ENCODE measurements at places on chromosomes 2 and 18. TPM values are rescaled to one million over a fixed set of nuclear protein-coding genes. Genes with fewer than 3 reads are reported as not detected.

DNA sequence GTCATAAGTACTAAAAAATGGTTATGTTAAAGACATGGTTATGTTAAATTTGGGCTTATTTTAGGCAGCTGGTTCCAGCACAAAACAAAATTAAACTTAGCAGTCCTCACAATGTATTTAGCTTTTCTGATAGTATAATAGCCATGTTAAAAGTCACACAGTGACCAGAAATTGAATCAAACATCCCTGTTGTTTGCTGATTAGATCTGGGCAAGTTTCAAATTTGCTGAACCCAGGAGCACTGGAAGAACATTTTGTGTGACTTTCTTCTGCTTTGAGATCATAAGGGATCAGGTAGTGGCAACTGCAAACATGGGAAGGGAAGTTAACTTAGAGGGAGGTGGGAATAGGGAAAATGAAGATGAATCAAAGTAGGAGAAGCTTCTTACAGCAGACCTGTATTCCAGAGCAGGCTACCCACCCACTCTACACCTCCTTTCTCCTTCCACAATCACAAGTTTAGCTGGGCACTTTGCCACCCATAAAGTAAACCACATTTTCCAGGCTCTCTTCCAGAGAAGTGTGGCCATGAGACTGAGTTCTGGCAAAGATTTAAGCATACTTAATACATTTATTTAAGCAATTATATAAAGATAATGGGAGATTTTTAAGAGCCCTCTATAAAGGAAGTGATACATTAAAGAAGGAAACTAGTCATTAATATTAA, 616.1 kb upstream of the LRATD1 start:
- peak; percentile 52 for DNase-seq
- no peak overlapping the region for H3K27ac ChIP-seq
- H3K4me3 ChIP-seq = no peak overlapping the region
- H3K36me3 ChIP-seq = no peaks in the 10 kb centered on the region
- no peaks in the 10 kb centered on the region for H3K4me1 ChIP-seq

DNA sequence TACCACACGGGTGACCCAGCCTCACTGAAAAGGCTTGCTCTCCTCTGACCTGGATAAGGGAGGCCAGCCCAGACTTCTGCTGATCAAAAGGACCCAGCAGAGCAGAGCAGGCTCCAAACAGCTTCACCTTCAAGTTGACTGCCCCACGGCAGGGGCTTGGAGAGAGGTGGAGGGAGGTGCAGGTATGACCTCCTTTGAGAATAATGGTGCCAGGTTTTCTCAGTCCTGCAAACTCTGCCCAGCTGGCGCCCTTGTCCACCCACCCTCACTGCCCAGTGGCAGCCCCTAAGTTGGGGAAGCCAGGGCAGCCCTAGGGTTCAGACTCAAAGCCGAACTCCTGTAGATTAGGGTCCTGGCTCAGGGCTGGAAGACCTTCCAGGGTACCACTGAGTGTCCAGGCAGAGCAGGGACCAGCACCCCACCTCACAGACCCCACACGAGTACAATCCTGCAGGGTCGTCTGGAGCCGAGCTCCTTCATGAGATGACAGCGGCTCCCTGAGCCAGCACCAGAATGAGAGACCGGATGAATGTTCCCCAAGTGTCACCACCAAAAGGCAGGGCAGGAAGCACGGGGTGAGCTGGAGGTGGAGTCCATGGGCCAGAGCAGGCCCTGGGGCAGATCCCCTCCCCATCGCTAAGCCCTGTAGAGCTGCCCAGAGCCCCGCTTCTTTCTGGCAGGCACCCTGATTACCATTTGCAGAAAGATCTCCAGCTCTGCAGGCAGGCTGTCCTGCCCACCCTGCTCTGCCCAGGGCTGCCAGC, 3.6 kb upstream of the GPC1 start:
- DNase-seq = no peak
- no peaks in the 10 kb centered on the region for H3K36me3 ChIP-seq
- H3K4me1 ChIP-seq = no peaks in the 10 kb centered on the region
- no peaks in the 10 kb centered on the region for H3K27me3 ChIP-seq

GRCh38 chr2:39697454-39697853, 31.7 kb downstream of the TMEM178A start:
- H3K27ac ChIP-seq = peak overlapping the region; percentile 53
- no peaks in the 10 kb centered on the region for H3K36me3 ChIP-seq
- H3K27me3 ChIP-seq = no peaks in the 10 kb centered on the region
- peak; percentile 92 for DNase-seq

- peak overlapping the region; percentile 77 for H3K27ac ChIP-seq
- no peaks in the 10 kb centered on the region for H3K27me3 ChIP-seq
- no peaks in the 10 kb centered on the region for H3K36me3 ChIP-seq
Observed at GRCh38 chr2:66577321-66578053, 142.6 kb downstream of the MEIS1 start.

- H3K27me3 ChIP-seq = no peaks in the 10 kb centered on the region
- H3K36me3 ChIP-seq = no peaks in the 10 kb centered on the region
- peak; percentile 42 for DNase-seq
- H3K4me3 ChIP-seq = no peak overlapping the region
- H3K27ac ChIP-seq = no peak overlapping the region
Observed at GRCh38 chr2:120539937-120540718, 194.2 kb downstream of the INHBB start.

GRCh38 chr2:104790100-104790811, 63.7 kb upstream of the POU3F3 start:
- H3K4me3 ChIP-seq = no peak overlapping the region
- H3K4me1 ChIP-seq = no peaks in the 10 kb centered on the region
- peaks cover 7% of the 10 kb centered on the region for H3K27me3 ChIP-seq

DNA sequence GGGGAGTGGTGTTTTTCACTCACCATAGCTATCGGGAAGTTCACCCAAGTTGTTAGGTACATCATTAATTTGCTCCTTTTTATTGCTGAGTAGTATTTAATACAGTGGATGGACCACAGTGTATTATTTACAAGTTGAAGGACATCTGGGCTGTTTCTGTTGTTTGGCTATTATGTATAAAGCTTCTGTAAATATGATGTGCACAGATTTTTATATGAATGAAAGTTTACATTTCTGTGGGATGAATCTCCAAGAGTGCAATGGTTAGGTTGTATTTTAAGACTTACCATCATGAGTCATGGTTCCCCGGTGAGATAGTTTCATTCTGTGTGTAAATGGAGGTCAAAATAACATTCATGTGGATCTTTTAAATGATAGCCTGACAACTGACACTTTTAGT, 337.4 kb downstream of the PTPRM start:
- no peak overlapping the region for H3K4me3 ChIP-seq
- no peaks in the 10 kb centered on the region for H3K36me3 ChIP-seq
- H3K27ac ChIP-seq = no peak overlapping the region

DNA sequence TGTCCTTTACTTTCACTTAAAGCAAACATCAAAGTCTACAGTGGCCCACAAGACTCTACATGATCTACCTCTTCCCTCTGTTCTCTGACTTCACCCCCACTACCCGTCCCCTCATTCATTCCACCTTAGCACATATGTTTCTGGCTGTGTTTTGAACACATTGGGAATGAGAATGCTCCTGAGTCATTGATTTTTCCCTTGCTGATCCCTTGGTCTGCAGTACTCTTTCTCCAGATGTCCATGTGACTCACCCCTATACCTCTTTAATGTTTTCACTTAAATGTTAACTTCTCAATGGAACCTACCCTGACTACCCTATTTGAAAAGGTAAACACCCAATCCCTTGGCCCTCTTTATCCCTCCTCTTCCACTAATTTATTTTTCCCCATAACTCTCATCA, 30.7 kb upstream of the FRZB start:
- H3K27me3 ChIP-seq = no peaks in the 10 kb centered on the region
- DNase-seq = no peak
- H3K4me3 ChIP-seq = no peak overlapping the region
- no peaks in the 10 kb centered on the region for H3K4me1 ChIP-seq
- no peak overlapping the region for H3K27ac ChIP-seq

DNA sequence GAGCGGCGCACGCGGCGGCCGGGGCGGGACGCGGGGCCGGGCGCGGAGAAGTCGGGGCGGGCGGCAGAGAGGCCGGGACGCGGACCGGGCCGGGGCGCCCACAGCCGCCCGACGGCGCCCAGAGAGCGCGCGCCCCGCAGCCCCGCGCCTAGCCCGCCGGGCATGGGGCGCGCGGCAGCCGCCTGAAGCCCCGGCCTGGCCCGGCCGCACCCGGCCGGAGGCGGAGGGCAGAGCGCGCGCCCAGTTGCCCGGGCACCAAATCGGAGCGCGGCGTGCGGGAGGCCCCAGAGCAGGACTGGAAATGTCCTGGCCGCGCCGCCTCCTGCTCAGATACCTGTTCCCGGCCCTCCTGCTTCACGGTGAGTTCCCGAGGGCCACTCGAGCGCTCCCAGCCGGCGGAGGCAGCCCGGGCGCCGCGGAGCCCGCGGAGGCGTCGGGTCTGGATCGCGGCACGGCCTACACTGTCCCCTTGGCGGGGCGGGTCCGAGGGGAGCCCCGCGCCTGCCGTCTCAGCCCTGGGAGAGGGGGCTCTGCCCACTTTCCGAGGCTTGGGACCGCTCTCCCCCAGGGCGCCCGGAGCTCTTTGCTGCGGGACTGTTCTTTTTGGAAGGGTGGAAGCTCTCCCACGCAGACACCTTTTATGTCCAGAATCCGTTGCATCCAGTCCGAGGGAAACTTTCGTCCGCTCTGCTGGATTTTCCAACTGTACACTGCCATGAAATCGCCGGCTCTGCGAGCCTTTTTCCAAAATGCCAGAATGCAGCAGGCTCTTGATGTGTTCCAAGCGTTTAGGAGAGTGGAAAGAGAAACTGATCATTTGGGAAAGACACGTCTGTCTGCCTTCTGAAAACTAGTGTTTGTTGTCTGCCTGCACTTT, 484 bp downstream of the APCDD1 start:
- peak overlapping the region; percentile 75 for H3K27ac ChIP-seq
- H3K27me3 ChIP-seq = no peaks in the 10 kb centered on the region
- peak; percentile 57 for DNase-seq
- H3K4me1 ChIP-seq = no peaks in the 10 kb centered on the region
- no peaks in the 10 kb centered on the region for H3K36me3 ChIP-seq
- H3K4me3 ChIP-seq = peak overlapping the region; percentile 55

GRCh38 chr2:120561379-120562035, 174.2 kb upstream of the GLI2 start:
- no peak overlapping the region for H3K4me3 ChIP-seq
- DNase-seq = no peak
- H3K4me1 ChIP-seq = peaks cover 2% of the 10 kb centered on the region
- H3K27me3 ChIP-seq = peaks cover 6% of the 10 kb centered on the region
- no peaks in the 10 kb centered on the region for H3K36me3 ChIP-seq

GRCh38 chr2:236568068-236568921, 1.3 kb upstream of the ACKR3 start:
- DNase-seq = peak; percentile 67
- peak overlapping the region; percentile 60 for H3K27ac ChIP-seq
- peak overlapping the region; percentile 5 for H3K4me3 ChIP-seq
- peaks cover 8% of the 10 kb centered on the region for H3K27me3 ChIP-seq

GRCh38 chr2:122323927-122324326, 568.5 kb downstream of the TSN start:
- H3K27ac ChIP-seq = no peak overlapping the region
- no peaks in the 10 kb centered on the region for H3K4me1 ChIP-seq
- H3K36me3 ChIP-seq = no peaks in the 10 kb centered on the region
- no peak for DNase-seq

DNA sequence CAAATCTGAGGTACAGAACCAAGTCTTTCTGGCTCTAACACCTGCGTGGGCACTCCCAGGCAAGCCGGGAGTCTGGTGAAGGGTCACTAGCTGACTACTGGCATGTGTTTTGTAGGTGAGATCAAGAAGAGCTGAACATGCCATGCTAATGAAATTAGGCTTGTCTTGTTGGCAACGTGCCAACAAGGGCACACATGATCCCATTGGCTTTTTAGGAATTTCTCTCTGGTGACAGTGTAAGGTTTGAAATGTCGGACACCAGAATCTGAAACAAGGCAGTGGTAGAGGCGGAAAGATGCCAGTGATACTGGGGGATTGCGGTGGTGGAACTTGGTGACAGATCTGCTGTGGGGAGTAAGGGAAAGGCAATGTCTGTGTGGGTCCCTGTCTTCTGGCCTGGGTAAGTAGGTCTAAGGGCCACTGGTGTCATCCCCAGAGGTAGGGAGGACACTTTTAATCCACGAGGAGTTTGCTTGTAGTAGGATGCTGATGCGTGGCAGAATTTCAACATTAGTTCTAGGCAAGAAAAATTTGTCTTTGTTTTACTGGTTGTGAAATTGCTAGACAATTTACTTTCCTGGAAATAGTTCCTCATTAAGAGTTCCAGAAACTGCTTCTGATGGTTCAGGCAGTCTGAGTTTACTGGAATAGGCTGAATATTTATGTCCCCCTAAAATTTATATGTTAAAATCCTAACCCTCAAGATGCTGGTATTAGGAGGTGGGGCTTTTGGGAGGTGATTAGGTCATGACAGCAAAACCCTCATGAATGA, 52.6 kb upstream of the ACMSD start:
- no peak overlapping the region for H3K27ac ChIP-seq
- no peak overlapping the region for H3K4me3 ChIP-seq
- H3K4me1 ChIP-seq = peaks cover 3% of the 10 kb centered on the region
- no peak for DNase-seq
- H3K27me3 ChIP-seq = no peaks in the 10 kb centered on the region

DNA sequence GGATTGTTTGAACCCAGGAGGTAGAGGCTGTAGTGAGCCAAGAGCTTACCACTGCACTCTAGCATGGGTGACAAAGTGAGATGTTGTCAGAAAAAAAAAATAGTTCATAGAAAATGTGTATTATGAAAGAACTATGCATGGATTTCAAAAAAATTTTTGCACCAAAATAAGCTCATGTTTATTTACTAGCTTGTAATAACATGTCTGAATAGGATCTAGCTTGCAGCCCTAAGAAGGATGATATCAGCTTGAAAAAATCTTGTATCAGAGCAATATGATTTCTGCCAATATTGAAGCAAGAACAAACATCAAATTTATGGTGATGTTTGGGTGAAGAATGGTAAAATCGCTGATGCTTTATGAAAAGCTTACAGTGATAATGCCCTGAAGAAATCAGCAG, 97.0 kb upstream of the RFX8 start:
- DNase-seq = no peak
- H3K4me3 ChIP-seq = no peak overlapping the region
- no peak overlapping the region for H3K27ac ChIP-seq
- peaks cover 27% of the 10 kb centered on the region for H3K4me1 ChIP-seq

DNA sequence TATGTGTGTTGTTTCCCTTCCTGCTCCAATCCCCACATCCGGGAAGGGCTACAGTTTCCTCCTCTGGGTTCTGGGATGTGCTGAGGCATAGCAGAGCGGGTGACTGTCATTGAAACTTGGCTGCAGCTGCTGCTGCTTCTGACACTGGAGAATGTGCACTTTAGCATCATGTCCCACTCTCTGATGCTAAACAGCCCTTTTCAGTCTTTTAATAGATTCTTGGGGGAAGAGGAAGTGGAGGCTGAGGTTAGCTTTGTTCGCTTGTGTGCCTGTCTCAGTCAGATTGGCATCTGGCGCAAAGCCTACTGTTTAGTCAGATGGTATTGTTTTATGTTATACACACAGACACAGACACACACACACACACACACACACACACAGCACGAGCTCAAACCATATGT, 136.5 kb upstream of the RND3 start:
- no peaks in the 10 kb centered on the region for H3K36me3 ChIP-seq
- no peak overlapping the region for H3K27ac ChIP-seq
- no peaks in the 10 kb centered on the region for H3K4me1 ChIP-seq
- no peaks in the 10 kb centered on the region for H3K27me3 ChIP-seq
- no peak overlapping the region for H3K4me3 ChIP-seq
- peak; percentile 19 for DNase-seq

Gene VPS4B
- 56.1 TPM for total RNA-seq

Gene ASXL3
- total RNA-seq = 16.3 TPM

Gene PROKR1
- not detected for total RNA-seq

Gene WDFY1
- 90.9 TPM for total RNA-seq

Gene AKAIN1
- not detected for total RNA-seq

Gene SNORC
- 2.1 TPM for total RNA-seq
